T follicular helper cell (primary cell): ENCODE measurements at places on chromosomes 1 and 21.

- DNase-seq: no peak
Measured at GRCh38 chr1:7962636-7963377, 1.3 kb downstream of the PARK7 start.

DNA sequence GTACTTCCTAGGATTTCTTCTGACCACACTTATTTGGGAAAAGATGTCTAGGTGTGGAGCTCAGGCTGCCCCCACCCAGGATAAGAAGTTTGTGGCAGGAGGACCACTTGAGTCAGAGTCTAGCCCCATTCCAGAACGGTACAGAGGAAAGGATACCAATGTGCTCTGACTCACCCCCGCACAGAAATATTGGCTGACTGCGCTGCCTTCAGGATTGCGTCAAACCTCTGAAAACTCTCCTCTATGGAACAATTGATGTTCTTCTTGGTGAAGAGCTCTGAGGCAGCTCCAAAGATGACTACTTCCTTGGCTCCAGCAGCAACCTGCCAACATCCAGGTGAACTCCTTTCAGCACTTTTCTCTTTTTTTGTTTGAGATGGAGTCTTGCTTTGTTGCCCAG, 11.2 kb downstream of the HMGCL start:
- no peak for DNase-seq

- no peak for DNase-seq
Measured at GRCh38 chr1:223765036-223765718, 52.8 kb downstream of the CAPN2 start.

DNA sequence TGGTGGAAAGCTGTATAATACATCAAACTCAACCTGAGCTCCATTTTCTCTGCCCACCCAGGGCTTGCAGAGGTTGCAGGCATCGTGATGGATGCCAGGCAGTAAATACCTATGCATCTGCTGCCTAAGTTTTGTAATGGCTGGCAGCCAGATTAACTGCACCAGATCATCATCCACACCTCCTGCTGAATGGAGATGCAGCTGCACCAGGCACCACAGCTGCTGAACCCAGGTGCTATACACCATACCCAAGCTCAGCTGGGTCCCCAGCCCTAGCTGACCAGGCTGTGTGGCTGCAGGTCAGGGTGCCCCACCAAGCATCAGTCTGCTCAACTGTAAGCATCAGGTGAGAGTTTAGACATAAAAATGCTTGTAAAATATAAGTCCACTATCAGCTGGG, 6.7 kb upstream of the SNAPIN start:
- DNase-seq: no peak

DNA sequence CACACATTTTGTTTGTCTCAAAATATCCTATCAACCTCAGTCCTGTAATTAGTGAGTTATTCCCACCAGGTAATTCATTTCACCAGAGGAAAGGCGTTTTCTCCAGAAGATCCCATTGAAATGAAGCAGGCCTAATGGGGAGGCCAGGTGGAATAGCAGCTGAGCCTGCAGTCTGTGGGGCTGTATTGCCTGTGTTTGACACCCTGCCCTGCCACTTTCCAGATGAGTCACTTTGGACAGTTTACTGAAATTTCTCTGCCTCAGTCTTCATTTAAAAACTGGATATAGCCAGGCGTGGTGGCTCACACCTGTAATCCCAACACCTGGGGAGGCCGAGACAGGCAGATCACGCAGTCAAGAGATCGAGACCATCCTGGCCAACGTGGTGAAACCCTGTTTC, 78.1 kb upstream of the PPP2R5A start:
- no peak for DNase-seq

- no peak for DNase-seq
Measured at GRCh38 chr1:173122958-173123852, 72.5 kb upstream of the TNFSF18 start.

DNA sequence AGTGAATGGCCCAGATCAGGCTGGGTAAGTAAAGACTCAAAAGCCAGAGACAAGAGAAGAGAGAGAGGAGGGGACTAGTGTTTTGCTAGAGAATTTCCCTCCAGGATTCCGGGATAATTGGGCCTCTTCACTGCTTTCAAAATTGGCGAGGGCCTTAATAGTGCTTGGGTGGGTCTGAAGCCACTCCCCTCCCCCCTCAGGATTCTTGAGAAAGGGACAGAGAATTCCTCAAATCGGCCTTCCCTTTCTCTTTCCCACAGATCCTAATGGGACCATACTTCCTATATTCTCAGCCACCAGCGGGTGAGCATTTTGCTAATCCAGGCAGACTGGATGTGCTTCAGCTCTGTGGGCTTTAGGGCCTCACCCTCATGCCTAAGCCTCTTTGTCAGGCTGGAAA, 11.9 kb downstream of the SFN start:
- DNase-seq: no peak

DNA sequence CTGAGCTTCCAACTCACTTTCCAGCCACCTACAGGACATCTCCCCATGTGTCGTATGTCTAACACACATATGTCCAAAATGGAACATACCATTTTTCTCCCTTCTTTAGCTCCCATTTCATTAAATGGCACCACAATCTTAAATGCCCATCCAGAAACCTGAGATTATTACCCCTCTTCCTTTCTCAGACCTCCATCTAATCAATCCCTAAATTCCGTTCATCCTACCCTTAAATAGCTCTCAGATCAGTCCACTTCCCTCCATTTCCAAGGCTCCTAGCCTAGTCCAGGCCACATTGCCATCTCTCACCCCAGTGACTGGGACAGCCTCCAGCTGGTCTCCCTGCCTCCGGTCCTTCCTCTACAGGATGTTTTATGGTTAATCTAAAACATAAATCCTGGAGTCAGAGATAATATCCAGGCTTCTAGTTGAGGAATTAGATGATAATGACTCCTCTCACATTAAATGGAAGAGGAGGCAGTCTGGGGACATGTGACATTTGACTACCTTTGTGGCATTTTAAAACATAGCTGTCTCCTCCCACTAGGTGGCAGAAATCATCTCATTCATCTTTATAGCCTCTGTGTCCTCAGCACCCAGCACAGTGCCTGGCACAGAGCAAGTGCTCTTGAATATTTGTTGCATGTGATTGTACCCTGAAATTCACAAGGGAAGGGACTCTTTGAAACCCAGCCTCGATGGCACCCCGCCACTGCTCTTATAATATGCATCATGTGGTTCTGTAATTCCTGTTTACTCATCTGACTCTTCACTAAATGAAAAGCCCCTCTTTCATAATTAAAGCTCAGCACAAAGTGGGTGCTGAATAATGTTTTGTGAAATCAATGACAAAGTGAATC, 102.3 kb downstream of the TMEM53 start:
- no peak for DNase-seq

DNA sequence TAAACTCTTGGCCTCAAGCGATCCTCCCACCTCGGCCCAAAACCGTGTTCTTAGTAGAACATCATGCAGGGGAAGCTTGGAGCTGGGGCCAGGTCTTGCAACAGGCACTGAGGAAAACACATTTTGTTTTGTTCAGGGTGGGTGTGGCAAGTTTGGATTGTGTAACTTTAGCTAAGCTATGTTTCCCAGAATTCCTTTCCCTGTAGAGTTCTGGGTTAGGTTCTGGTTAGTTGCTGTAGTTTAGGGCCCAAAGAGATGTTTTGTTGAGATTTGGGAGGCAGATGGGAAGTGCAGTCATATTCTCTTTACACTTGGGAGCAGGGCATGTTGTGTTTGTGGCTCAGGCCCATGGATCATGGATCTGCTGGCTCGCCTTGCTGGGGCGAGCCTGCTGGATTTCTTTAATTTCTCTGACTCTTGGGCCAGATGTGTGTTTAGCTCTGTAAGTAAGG, 24.0 kb downstream of the PLA2G5 start:
- DNase-seq: no peak

- no peak for DNase-seq
Measured at GRCh38 chr1:237181743-237182317, 139.8 kb downstream of the RYR2 start.

GRCh38 chr1:234851450-234852438, 241.8 kb upstream of the IRF2BP2 start:
- DNase-seq: no peak

GRCh38 chr1:113998361-113998760, 19.1 kb downstream of the OLFML3 start:
- DNase-seq: no peak

DNA sequence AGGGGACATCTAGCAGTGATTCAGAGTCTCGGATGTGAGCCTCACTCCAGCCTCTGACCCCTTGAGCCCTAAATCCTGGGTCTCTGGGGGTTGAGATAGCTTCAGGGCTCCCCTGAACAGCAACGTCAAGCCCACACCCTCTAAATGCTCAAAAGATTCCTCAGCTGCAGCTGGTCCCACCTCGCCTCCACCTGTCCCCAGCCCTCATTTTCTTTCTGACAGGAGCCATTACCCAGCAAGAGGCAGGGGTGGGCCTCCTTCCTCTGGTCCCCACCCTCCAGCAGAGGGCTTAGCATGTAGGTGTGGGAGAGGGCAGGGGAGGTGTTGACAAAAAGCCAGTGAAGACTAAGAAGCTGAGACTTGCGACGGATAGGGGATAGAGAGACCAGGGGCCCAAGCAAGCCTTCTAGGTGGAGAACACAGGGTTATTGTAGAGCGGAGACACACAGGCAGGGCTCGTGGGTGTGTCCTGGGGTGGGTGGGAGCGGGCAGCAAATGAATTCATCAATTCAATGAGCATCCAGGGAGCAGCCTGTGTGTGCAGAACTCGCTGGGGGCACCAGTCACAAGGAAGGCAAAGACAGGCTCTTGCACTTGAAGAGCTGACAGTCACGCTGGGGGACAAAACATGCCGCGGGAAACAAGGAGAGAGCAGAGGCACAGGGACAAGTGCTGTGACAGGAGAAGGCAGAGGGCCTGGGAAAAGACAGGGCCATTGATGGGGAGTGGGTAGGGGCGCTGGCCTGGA, 48.9 kb upstream of the GOLT1A start:
- DNase-seq: no peak

GRCh38 chr1:69913977-69914376, 291.4 kb downstream of the LRRC40 start:
- no peak for DNase-seq

- no peak for DNase-seq
Measured at GRCh38 chr1:151546011-151546925, 6.2 kb downstream of the TUFT1 start.

DNA sequence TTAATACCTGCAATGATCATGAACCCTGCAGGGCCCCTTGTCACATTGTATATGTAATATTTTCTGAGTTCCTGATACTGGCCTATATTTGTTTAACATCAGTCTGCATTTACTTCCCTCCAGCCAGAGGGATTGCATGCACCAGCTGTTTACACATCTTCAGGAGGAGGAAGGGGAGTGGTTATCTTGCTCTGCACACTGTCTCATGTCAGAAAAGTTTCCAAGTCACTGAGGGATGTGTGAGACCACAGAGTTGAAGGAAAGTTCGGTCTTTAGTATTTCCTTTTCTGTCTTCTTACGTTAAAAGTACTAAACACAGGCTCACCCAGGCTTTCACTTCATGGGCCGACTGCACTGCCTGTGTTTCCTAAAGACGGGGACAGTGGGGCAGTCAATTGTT, 574.1 kb downstream of the LMO4 start:
- no peak for DNase-seq

DNA sequence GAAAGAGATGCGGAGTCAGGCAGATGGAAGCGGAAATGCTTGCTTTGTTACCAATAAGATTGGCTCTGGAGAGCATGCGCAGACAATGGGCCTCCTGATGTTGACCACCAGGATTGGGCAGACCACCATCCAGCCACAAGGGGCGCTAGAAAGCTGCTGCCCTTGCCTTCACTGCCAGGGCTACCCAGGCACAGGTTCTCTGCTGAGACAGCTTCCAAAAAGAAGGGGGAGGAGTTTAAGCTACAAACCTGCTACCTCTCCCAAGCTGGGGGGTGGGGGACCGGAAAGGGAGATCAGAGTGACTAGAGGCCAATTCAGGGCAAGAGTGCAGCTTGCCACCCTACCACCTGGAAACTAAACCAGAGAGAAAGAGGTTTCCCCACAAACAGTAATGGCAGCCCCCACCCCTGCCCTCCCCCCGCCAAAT, 369.7 kb downstream of the RRAGC start:
- no peak for DNase-seq

DNA sequence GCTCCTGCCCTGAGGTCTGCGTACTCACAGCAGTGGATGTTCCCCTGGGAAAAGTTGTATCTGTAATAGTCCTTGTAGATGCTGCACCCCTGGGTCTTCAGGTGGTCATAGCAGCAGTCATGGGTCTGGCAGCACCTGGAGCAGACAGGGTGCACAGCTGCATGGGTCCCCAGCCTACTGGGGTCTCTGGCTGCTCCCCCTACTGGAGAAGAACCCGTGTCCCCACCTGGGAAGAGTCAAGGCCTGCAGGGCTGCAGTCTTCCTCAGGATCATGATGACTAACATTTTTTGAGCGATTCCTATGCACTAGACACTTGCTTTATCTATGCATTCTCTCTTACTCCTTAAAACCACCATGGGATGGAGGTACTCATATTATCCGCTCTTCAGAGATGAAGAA, 3.9 kb downstream of the PLA2G2D start:
- DNase-seq: no peak

- no peak for DNase-seq
Measured at GRCh38 chr1:244092964-244093638, 42.0 kb downstream of the ZBTB18 start.

GRCh38 chr1:196459383-196459782, 148.9 kb downstream of the KCNT2 start:
- DNase-seq: no peak

GRCh38 chr1:27366113-27366410, 699 bp downstream of the MAP3K6 start:
- DNase-seq: peak; percentile 53
